CD4-positive, alpha-beta T cell treated with Interleukin-4 for 4 hours (primary cell): ENCODE measurements at places on chromosomes 6 and 20.

DNA sequence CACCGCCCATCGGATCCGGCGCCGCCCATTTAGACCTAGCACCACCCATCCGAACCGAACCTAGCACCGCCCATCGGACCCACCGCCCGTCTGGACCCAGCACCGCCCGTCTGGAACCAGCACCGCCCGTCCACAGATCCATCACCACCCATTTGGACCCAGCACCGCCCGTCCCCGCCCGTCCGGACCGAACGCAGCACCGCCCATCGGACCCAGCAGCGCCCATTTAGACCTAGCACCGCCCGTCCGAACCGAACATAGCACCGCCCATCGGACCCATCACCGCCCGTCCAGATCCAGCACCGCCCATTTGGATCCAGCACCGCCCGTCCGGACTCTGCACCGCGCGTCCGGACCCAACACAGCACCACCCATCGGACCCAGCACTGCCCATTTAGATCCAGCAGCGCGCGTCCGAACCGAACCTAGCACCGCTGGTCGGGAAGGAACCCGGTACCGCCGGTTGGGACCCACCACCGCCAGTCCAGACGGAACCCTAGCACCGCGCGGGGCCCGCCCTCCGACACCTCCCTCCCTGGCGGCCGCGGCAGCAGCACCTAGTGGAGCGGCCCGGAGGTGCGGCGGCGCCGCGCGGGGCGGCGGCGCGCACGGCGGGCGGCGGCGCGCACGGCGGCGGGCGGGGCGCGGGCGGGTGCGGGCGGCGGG lies 348 bp upstream of the AFDN start:
- DNase-seq, result peak; percentile 45

DNA sequence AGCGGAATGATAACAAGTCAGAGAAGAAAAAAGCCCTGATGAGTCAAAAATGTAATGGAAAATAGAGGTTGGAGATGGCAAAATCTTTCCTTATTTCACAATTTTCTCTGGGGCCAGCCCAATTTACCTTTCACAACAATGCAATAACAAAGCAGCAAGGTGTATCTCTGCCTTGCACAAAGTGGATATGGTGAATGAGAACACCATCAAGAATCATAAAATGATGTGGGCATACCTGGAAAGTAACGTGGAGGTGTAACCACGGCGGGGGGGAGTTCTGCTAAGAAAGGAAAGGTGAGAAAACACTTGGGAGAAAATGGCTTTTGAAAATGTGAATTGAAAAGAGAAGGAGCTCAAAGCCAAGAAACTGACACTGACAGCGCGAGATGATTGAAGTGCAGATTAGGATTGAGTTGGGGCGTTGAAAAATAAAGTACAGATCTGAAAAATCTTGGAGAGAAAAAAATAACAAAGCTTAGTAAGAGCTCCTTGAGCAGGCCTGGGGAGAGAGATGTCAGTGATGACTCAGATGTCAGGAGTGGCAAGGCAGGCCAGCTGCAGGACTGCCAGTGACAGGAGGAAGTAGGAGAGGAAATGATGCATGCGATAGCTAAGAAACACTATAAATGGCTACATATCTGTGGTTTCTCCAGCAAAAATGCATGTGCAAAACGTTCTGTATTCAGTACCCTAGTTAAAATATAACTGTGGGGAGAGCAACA lies 26.2 kb downstream of the ARHGAP18 start:
- DNase-seq, result peak; percentile 89

DNA sequence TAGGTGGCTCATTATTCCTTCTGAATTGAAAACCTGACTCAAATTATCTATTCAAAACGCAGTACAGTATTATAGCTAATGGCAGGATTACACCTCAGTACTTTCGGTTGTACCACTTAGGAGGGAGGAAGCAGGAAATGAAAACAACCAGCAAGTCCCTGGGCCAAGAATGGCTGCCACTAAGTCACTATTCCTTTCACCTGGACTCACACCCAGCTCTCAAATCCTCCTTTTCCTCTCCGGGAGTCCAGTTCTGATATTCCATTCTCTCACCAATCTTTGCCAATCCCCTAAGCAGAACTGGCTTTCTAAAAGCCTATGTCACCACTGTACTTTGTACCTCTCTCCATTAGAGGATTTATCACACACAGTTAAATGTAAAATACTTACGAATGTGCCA lies 20.6 kb downstream of the TMEM242 start:
- DNase-seq, result no peak

DNA sequence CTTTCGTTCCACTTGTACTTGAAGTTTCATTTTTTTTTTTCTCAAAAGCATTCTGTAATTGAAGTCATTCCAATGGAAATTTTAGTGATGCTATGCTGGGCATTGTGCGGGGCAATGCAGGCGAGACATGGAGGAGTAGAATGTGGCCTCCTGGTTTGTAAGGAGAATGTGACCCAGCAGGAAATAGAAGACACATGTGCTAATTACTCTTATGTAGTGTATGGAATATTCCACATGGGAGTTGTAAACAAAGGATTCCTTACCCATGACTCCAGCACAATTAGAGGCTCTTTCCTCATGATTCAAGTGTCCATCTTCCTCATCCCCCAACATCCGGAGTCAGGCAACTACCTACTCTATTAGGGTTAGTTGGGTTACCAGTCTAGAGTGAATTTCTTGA lies 14.9 kb upstream of the RFPL4B start:
- DNase-seq, result no peak

DNA sequence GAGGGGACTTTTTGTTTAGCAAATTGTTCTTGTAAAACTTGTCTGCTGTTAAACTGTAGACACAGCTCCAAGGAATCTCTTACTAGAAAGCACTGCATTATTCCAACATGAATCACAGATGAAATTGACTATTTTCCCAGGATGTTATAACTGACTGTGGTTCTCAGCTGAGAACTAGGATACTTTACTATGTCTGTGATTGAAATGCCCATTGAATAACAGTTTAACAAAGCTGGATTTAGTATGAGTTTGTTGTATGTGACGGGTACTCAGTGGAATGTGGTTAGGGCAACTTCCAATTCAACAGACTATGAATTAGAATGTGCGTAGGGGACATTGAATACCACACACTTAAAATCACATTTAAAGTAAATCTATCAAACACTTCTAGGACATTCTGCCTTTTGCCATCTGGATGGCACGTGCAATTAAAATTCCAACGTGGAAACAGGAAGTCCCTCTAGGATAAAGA lies 193.4 kb upstream of the PREP start:
- no peak for DNase-seq

GRCh38 chr6:167699141-167699931 lies 127.4 kb upstream of the AFDN start:
- peak; percentile 34 for DNase-seq

DNA sequence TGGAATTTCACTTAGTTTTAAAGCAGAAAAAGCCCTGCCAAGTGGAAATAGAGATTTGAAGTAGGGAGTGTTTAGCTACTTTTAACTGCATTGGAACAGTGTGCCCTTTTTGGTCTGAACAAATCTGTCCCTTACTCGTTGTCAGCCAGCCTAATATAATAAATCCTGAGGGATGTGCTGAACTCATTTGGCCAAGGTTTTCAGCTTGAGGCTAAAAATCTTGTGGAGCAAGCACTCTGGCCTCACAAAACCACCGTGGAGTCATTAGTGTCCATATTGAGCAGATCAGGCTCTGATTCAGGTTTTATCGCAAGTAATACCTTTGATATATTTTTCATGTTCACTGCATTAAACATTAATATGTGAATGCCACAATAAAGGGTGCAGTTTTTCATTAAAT lies 383.5 kb downstream of the FRK start:
- no peak for DNase-seq
